ENCODE measurements at places on chromosomes 16 and 17.

DNA sequence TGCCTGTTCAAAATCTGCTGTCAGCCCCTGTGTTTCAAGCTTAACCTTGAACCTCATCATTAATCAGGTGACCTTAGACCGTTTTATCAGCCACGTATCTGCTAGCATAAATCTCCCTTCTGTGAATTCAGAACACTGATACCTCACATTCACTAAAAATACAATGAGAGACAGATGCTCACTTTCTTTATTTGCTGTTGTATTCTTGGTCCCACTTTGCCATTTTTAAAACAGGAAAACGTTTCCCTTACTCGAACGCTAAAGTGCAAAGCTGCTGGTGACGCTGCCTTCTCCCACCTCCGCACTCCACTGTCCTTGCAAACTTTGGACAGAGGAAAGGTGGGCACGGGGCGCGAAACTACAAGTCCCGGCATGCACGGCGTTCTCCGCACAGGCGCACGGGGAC lies 220 bp upstream of the ARHGAP44 start:
- no peak for DNase-seq

GRCh38 chr17:65365169-65365568 lies 196.3 kb downstream of the AXIN2 start:
- no peak for DNase-seq

- DNase-seq: peak; percentile 36
These were observed 78.8 kb downstream of the WIPI1 start for GRCh38 chr17:68378268-68379176.

- peak; percentile 61 for DNase-seq
These were observed 3.6 kb upstream of the USP7 start for GRCh38 chr16:8967132-8967821.

GRCh38 chr16:24132048-24132796 lies 123.9 kb upstream of the CACNG3 start:
- no peak for DNase-seq

DNA sequence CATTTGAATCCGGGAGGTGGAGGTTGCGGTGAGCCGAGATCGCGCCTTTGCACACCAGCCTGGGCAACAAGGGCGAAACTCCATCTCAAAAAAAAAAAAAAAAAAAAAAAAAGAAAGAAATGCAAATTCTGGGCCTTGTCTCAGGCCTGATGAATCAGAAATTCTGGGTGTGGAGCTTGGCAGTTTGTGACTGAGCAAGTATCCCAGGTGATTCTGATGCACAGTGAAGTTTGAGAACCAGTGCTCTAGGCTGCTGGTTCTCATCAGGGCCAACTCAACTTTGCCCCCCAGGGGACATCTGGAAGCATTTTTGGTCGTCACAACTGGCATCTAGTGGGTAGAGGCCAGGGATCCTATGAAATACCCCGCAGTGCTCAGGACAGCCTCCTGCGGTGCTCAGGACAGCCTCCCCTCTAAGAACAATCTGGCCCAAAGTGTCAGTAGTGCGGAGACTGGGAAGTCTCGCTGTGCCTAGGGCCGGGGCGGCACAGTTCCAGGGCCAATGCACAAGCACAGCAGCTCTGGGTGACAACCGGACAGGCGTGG lies 55.9 kb downstream of the SDK2 start:
- no peak for DNase-seq

DNA sequence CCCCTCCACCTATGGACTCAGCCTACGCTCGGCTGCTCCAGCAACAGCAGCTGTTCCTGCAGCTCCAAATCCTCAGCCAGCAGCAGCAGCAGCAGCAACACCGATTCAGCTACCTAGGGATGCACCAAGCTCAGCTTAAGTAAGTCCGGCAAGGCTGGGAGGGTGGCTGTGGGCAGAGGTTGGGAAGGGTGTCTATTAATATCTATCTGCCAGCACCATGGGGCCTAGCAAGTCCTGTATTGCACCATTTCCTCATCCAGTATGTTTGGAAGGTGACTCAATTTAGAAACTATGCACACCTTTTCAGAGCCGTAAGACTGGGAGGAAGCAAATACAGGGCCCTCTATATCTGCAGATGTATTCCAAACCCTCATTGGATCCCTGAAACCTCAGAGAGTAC lies 45.0 kb upstream of the ARHGAP44 start:
- no peak for DNase-seq

GRCh38 chr17:77184474-77184873 lies 43.7 kb downstream of the SEC14L1 start:
- DNase-seq: no peak

DNA sequence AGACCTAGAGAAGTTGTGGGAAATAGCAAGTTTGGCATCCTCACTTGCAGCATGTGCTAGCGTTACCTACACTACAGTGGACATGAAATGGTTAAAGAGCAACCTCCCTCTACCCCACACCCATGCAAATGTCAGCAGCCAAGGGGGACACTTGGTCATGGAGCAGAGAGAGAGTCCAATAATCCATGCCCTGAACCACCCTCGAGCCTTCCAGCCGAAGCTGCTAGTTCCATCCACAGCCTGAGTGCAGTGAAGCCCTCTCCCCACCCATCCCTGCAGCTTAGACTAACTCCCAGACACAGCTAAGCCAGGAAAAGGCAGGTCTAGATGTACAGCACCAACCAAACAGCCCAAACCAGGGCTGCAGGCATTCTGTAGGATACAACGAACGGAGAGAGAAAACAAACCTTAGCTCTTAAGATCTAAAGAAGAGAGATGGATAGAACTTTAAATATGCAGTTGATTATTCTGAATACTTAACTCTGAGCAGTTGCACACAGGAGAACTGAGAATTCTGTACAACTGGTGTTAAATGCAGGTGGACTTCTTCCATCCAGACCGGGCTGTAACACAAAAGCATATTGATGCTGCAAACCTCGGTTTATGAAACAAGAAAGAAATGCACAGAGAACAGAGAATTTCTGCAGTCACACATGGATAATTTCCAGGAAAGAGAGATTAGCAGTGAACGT lies 93.8 kb downstream of the SALL1 start:
- no peak for DNase-seq

GRCh38 chr17:62781831-62782251 lies 26.3 kb downstream of the MARCHF10 start:
- DNase-seq: no peak

- DNase-seq: no peak
These were observed 625.6 kb downstream of the TMEM114 start for GRCh38 chr16:7964744-7965143.

DNA sequence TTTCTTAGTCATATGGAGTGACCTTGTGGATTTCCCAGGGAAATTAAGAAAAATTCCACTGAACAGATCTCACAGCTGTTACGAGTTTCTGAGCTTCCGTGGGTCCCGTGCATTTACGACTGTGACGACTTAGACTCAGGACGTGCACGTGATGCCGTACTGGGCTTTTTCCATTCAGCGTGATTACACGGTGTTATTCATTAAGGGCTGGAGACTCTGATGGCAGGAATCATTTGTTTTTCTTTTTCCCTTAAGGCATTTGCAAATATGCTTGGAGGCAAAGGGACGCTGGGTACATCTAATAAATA lies 57.2 kb downstream of the TBC1D16 start:
- no peak for DNase-seq

- no peak for DNase-seq
These were observed 102.2 kb downstream of the HIC1 start for GRCh38 chr17:2157081-2157480.

- no peak for DNase-seq
These were observed 2.7 kb upstream of the ETV4 start for GRCh38 chr17:43548689-43549379.

DNA sequence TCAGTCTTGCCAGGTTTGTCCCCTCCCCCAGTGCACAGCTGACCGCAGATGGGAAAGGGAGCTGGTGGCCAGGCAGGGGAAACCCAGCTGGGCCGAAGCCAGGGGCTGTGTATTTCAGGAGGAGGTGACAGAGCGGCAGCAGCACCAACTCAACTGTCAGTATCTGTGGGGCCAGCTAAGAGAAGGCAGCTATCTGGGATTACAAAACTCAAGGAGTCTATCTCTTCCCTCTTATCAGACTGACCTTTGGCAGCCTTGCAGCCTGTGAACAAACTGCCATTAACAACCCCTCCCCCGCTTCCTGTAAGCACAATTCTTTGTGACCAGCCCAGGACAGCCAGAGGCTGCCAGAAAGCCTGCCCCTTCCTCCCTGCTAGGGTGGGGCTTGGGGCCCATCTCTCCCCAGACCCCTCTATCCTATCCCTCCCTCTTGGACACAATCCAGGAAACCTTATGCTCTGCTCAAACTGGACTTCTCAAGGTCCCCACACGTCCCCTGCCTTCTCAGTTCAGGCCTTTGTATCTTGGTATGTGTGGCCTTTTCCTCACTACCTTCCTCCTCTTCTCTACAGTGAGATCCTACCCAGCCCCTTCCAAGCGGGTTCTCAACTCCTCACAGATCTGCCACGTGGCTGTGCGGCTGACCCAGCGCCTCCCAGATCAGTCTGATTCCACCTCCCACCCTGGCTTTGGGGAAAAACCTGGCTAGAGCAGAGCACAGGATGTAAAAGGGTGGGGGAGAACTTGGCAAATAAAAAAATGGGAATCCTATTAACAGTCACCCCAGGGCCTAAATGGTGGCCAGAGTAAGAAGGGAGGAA lies 10.5 kb downstream of the ST3GAL2 start:
- DNase-seq: peak; percentile 90

DNA sequence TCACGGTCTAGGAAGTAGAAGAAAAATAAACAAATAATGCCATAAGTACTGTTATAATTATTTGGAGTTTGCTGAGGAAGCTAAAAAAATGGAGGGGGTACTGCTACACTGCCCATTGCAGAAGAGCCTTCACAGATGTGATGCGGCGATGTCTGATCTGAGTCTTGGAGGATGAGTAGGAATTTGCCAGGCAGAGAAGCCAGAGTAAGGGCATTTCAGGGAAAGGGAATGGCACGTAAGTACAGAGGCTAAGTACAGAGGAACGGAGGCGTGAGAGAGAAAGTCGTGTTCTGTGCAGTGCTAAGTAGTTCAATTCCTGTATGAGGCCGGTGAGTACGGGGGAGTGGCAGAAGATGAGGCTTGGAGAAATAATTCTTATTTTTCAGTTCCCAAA lies 741 bp upstream of the GRB2 start:
- no peak for DNase-seq

- no peak for DNase-seq
These were observed 167.2 kb downstream of the ANKFN1 start for GRCh38 chr17:56320443-56320842.

DNA sequence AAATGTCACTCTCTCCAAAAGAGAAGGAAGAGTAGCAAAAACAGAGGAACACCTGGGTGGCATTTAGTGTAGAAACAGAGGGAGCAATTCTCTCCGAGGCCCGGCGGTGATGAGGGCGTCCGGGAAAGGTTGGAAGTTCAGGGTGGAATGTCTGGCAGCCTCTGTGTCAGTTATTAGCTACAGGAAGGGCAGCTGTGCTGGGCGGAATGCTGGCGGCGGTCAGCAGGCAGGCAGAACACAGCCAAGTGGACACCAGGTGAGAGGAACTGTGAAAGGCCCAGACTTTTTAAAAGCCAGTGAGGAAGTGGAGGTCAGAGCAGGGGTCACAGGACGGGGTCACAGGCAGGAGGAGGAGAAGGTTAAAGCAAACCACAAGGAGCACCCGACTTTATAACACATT lies 238.1 kb downstream of the NTN1 start:
- no peak for DNase-seq

- peak; percentile 84 for DNase-seq
These were observed 4.0 kb downstream of the MAFG start for GRCh38 chr17:81923302-81924260.

DNA sequence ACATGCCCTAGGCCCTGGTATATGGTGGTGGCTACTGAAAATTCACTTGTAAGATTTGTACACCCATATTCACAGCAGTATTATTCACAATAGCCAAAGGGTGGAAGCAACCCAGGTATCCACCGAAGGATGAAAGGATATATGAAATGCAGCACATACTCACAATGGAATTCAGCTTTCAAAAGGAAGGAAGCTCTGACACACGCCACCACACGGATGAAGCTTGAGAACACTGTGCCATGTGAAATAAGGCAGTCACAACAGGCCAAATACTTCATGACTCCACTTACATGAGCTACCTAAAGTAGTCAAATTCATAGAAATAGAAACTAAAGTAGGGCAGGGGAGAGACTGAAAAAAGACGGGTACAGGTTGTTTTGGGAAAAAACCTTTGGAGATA lies 2.9 kb downstream of the XPO6 start:
- no peak for DNase-seq

GRCh38 chr16:52439171-52439701 lies 107.7 kb downstream of the TOX3 start:
- no peak for DNase-seq

GRCh38 chr16:87420026-87421002 lies 28.2 kb downstream of the MAP1LC3B start:
- no peak for DNase-seq

GRCh38 chr16:89149386-89149785 lies 22.2 kb upstream of the CDH15 start:
- no peak for DNase-seq

DNA sequence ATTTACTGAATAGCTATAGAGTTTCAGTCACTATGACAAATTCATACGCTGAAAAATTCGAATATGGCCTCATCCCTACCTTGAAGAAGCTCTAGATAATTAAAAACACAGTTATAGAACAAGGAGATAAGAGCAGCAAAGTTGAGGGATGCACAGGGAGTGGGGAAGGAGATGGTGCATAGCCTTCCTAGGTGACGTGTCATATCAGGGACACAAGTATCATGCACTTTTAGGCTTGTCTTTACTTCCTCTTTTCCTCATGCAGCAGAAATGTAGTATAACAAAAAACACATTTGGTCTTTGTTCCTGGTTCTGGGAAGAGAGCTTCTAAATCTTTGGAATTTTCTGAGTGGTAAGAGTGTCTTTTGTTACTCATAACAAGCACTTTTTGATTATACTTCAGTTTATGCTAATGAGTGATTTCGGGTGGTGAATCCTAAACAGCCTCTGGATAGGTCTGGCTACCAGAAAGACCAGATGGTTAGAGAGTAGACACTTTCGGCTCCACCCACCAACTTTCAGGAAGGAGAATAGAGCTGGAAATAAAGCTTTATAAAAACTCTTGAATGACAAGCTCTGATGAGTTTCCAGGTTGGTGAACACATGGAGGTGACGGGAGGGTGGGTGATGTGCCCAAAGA lies 341.4 kb downstream of the UTP18 start:
- no peak for DNase-seq

GRCh38 chr17:521561-522325 lies 169.1 kb upstream of the RPH3AL start:
- no peak for DNase-seq

DNA sequence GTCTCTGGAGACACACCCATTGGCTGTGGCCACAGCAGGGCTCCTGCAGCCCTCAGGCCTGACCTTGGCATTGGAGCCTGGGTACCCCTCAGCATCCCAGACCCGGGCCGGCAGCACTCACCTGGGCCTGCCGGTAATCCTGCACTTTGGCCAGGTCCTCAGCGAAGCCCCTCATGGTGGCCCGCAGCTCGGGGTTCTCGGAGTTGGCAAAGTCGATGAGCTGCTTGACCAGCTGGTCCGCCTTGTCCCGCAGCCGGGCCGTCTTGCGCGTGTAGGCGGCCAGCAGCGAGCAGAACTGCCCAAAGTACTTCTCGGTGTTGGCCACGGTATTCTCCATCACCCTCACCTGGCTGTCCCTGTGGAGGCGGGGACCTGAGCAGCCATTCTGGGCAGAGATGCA lies 2.2 kb downstream of the CIBAR2 start:
- DNase-seq: no peak

Measured in left colon (tissue), 2 donors.